Psoas muscle (tissue), 8 donors: ENCODE measurements at places on chromosomes 2 and 18.

DNA sequence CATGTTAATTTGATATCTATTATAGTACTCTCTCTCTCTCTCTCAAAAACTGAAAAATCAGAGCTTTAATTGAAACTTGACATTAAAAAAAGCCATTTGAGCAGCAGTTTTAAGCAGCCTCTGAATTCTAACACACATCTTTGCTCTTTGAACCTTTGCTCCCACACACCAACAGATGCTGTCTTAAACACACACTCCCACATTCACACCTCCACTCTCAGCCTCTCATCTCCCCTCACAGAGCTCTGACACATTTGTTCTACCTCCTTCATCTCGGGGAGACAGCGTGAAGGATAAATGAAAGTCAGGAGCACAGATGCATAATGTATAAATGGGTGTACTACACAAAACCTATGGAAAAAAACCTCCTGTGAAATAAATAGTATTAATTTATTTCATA, 95.2 kb downstream of the NAB1 start:
- no peak for DNase-seq

DNA sequence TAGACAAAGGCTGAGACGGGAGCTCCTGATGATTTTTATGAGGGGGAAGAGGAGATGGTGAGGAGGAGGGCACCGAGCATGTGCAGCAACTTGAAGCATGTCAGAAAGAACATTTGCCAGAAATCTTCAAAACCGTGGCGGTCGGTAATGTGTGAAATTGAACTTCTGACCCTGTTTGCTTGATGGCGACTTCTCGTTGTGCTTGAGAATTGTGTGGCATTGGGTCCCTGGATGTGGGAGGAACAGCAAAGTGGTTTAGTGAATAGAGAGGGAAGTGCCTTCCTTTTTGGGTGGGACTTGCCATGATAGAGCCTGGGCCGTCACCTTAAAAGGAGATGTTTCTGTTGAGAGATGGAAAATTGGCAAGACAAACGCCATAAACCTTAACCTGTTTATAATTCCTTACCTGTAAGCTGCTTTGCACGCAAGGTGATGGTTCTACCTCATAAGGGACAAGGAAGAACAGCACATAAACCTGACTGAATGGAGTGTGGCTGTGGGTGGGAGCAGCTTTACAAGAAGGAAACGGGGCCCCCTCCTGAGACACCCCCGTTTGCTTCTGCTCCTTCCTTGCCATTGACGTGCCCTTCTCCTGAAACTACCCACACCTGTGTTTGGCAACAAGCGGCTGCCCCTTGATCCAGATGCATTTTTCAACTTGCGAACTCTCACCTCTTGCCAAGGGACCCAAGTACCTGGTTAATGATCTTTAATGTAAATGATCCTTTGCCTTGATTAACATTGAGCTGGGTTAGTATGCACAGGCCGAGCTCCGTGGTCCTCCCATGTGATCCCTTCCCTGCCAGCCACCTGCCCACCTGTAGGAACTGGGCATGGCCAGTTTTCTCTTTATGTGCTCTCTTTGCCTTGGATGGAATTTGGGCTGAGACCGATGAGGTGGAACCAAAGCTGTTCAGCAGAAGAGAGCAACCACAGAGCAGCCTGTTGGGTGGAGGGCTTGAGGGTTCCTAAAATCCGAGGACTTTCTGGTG, 153.2 kb downstream of the NEDD4L start:
- DNase-seq = no peak

DNA sequence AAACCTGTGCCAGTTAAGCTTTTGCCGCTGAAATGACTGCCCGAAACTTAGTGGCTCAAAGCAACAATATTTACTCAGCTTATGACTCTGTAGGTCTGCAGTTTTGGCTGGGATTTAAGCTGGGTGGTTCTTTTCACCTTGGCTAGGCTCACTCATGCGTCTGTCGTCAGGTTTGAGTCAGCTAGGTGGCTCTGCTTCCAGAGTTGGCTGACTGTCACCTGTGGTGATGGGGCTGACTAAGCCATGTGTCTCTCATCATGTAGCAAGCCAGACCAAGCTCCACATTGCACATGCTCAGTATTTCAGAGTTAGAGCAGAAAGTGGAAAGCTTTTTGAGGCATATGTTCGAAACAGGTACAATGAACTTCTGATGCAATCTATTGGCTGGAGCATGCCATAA, 354.8 kb downstream of the MEIS1 start:
- DNase-seq = no peak

GRCh38 chr2:3141696-3142095, 235.9 kb downstream of the EIPR1 start:
- no peak for DNase-seq

DNA sequence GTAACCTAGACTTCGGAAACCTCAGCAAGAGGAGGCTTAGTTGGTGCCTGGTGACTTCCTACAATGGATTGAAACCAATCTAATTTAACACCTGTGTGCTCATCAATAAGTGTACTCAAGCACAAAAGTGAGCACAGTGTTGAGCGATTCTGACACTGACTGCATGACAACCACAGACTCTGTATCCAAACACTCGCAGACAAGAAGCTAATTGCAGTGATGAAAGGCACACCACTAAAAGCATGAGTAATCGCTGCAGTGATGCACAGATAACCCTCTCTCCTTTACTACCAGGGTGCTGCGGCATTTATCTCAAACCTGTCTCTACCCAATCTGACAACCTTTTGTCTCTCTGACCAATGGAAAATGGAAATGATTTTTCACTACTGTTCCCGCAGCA, 168.1 kb downstream of the AFF3 start:
- DNase-seq = no peak

DNA sequence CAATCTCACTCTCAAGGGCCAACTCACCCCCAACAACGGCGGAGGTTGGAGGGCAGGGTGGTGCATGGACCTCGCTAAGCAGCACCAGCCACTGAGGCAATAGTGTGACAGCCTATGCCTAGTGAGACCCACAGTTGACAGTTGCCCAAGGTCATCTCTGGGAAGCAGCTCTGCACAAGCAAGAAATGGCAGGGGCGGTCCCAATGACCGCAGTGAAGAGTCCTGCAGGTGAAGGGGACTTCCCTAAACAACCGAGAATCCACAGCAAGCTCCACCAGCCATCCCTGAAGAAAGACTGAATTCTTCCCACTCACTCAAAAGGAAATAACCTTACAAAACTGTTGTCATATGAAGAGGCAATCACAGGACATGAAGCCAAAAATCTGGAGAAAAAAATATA, 313.4 kb upstream of the ID2 start:
- DNase-seq = no peak

DNA sequence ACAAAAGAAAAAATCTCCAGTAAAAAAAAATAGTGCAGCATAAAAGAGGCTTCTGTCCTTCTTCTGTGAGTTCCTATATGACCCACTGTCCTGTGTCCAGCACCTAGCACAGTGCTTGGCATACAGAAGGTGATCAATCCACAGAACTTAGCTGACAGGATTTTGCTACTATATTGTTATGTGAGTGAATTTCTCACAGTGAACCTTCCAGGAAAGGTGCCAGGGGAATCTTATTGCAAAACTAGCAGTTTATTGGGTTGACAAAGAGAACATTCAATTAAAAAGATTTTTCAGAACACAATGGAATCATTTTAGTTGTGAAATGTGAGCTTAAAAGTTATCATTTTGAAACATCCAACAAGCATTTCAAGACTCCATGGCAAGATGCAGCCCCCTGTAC, 12.4 kb upstream of the TRIB2 start:
- no peak for DNase-seq

DNA sequence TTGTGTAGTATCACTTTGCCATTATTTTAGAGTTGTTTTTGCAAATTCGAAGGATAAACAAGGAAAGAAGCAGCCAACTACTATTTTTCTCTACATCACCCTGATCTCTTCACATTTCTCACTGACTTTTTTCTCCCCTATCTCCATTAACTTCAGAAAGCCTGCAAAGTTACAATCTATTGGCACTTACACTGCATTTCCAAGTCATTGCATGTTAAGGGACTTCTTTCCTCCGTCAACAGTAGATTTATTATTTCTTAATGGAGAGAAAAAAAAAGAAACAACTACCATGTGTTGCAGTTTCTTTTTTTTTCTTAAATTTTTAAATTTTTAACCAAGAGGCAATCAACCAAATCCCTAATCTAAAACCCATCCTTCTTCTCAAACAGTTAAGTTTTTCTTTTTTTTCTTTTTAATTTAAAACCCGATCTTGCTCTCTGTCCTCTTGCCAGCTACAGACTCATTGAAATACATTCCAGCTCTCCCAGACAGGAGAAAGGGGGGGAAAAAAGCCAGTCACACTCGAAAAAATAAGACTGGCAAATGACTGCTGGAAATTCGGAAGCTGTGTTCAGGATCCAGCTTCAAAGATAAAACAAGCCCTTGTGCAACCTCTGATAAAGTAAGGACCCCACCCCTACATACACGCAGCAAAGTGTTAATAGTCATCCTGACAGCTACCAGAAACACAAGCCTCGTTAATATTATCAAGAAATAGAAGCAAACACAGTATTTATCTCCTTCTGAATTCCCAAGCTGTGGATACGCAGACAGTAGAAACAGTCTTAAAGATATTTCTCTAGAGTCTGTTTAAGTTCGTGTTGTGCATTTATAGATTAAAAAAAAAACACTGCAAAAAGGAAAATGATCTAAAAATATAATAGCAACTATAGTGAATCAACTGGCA, 1.3 kb downstream of the LRRTM4 start:
- no peak for DNase-seq

- no peak for DNase-seq
Observed at GRCh38 chr2:152078662-152079061, 20.2 kb downstream of the CACNB4 start.

DNA sequence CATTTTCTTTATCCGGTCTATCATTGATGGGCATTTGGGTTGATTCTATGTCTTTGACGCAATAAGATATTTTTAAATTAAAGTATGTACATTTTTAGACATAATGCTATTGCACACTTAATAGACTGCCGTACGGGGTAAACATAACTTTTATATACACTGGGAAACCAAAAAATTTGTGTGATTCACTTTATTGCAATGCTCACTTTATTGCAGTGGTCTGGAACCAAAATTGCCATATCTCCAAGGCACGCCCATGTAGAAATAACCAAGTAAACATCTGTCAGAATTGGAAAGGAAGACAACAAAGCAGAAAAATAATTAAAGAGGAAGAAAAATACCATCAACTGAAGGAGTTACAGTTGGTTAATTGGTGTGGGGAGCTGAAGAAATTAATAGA, 205.8 kb upstream of the CTAGE1 start:
- DNase-seq = no peak

DNA sequence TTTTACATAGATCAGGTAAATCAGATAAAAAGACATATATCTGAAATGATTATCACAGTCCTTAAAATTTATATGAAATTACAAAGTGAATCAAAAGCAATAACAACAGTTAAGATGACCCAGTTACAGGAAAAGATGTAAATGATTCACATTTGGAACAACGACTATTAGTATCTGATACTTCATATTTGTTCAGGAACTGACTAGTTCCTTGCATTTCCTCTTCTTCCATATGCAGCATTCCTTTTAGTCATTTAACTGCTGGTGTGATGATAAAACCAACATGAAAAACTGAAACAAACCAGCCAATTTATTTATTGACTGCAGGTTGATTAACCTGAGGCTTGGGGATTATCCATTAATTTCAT, 75.2 kb downstream of the RBMS1 start:
- DNase-seq = no peak

DNA sequence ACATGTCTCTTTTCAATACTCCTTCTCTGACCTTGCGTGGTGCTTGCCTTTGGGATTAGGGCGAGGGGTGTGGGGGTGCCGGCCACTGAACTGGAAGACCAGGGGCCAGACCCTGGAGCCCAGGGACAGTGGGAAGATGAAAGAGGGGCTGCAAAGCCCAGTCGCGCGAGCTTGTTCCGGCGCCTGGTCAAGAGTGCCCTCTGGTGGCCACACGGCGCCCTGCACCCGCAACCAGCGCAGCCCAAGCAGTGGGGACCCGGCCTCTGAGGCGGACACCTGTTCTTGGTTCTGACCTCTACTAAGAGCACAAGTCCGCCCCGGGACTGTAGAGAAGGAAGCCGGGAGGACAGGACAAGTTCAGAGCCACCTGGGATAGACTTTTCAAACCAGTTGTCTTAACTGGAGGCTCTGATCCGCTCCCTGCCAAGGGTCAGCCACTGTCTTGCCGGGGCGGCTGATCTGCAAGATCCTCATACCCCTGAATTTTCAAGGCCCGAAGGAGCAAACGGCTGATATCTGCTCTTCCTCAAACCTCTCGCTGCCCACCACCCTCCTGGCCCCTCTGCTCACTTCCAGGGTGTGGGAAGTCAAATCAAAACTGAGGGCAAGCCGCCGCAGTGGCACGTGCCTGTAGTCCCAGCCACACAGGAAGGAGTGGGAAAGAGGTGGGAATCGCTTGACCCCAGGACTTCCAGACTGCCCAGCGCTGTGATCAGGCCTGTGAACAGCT, 14.9 kb upstream of the MSH6 start:
- DNase-seq = peak; percentile 57

DNA sequence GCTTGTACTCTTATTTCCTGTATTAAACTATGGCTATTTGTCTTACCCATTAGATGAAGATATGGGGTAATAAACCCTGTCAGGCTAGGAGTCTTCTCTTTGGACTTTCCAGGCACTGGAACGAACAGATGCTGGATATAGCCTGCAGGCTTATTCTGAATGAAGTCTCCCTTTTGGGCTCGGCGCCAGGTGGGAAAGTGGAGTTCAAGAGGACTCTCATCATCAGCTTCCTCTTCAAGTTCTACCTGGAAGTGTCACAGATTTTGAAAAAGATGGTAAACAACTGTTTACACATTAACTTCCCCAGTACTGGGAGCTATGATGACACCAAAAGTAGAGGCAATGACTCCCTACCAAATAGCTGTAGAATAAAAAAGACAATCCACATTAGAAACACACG, 27.9 kb downstream of the AOX1 start:
- DNase-seq = no peak

GRCh38 chr2:150247481-150247880, 240.0 kb downstream of the RND3 start:
- no peak for DNase-seq

- no peak for DNase-seq
Observed at GRCh38 chr2:96636551-96637171, 1.5 kb downstream of the KANSL3 start.

DNA sequence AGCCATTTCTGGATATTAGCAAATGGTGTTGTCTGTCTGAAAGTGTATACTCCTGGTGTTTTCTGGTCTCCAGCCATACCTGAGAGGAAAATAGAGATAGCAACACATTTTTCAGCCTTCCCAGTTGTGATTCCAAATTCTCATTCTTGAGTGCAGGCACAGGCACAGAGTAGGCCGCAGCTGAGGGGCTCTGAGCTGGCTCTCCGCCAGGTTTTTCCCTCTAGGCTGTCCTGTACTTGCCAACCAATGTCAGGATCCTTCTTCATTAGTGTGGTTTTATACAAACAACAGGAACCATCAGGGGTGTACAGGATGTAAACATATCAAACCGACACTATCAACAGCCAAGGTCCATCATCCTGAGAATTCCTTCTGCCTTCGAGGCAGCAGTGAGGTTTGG, 1733.6 kb upstream of the CELF4 start:
- no peak for DNase-seq
